ENCODE measurements at places on chromosomes 11 and 22.

DNA sequence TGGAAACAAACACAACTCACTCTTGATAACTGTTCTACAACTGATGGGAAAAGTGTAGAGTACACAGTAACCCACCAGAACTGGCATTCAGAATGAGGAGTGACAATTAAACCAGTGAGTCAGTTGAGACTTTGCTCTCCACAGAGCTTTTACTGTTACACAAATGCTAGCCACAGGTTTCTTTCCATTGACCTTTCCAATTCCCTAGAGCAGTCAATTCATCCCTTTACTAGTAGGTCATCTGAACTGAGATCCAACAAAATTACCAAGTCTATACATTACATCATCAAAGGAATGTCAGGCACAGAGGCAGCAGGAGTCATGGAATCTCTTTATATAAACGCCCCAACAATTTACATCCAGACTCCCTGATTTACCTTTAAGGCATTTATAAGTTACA lies 65.9 kb downstream of the PHF21A start:
- peak; percentile 31 for DNase-seq

GRCh38 chr11:121391914-121392313 lies 60.2 kb upstream of the SORL1 start:
- DNase-seq = no peak

DNA sequence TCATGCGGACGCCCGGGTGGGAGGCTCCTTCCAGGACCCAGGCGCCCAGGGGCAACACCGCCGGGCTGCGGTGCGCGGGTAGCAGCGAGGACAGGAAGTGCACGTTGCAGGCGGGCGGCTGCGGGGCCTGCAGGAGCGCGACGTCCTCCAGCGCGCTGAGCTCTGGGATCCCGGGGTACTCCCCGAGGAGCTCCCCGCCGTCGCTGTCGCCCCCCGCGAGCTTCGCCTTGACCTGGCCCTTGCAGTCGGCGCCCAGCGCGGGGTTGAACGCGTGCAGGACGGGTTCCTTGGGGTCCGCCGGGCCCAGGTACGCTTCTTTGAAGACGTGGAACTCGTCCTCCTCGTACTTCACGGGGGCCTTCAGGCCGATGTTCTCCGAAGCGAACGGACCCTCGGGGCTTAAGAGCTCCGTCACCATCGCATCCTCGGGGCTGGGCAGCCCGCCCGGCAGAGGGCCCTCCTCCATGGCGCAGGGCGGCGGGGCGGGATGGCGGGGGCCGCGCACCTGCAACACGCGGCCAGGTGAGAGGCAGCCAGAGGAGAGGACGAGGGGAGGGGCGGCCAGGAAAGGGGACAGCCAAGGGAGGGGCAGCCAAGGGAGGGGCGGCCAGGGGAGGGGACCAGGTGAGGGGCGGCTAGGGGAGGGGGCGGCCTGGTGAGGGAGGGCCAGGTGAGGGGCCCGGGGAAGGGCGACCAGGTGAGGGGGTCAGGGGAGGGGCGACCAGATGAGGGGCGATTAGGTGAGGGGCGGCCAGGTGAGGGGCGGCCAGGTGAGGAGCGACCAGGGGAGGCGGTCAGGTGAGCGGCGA lies 921 bp downstream of the TESMIN start:
- DNase-seq = no peak

DNA sequence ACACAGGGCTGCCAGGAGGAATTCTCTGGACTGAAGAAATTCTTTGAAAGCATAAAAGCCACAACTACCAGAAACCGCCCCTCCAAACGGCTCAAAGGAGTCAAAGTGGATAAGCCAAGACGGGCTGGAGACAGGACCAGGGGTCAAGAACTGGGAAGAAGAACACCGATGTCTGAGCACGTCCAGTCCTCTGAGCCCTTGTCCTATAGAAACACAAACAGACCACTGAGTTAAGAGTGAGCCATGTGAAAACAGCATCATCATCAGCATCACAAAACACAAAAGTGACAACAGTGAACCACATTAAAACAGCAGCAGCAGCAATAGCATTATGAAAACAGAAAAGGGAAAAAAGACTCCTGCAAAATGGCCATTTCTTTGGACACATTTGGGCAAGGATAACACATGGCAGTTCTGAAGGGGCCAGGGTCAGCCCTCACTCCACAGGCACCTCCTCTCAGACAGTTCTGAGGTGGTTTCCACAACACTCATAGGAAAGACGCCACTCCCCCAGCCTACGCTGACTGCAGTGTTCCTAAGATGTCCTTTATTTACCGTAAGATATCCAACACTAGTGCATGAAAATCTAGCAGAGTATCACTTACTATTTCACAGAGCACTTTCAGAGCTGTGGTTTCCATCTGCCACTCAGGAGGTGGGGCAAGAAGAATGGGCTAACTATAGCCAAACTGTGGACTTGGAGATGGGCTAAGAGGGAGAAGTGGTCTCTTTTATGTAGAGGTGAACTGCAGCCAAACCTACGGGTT lies 28.6 kb upstream of the YPEL1 start:
- DNase-seq = no peak

DNA sequence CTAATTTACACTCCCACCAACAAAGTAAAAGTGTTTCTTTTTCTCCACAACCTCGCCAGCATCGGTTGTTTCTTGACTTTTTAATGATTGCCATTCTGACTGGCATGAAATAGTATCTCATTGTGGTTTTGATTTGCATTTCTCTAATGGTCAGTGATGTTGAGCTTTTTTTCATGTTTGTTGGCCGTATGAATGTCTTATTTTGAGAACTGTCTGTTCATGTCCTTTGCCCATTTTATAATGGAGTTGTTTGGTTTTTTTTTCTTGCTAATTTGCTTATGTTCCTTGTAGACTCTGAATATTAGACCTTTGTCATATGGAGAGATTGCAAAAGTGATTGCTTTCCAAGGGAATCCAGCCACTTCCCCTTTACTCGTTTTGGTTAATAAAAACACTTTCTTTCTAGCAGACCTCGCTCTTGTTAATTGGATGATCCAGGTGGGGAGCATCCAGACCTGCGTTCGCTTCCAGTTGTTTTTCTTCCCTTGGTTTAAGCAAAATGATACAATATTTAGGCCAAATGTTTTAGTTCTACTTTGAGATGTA lies 17.1 kb upstream of the APOL4 start:
- DNase-seq = no peak

GRCh38 chr11:5631417-5631816 lies 6.6 kb downstream of the TRIM34 start:
- no peak for DNase-seq

- DNase-seq = no peak
Measured at GRCh38 chr11:64093233-64094039, 57.7 kb downstream of the FLRT1 start.

- DNase-seq = no peak
Measured at GRCh38 chr22:47698906-47699305, 936.5 kb downstream of the TBC1D22A start.

DNA sequence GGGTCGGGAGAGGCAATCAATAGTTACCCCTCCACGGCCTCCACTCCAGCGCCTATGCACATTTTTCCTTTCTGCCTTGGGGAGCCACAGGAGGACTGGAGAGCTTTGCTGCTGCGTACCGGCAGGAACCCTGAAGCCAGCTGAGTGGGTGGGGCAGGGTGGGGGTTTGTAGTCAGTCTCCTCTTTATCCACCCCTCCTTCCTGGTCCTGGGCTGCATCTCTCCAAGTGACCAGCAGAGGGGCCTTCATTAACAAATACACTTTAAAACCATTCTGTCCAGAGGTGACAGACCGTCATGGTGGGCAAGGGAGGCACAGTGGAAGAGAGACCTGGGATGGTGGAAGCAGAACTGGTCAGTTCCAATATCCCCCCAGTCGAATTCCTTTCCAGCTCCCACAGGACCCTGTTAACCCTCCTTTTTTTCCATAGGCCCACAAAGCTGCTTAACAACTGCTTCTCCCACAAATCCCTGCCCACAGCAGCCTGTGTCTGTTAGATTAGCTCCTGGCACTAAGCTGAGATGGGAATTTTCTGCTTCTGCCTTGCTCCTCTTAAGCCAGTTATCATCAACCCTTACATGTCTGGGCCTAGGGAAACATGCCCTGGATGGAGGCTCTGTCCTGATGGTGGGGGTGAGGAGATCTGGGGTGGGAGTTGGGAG lies 3.9 kb upstream of the ABCG4 start:
- no peak for DNase-seq
